Stimulated activated CD4-positive, alpha-beta T cell treated with anti-CD3 and anti-CD28 coated beads, Interleukin-4, amount 100 ng/mL, for 48 hours (primary cell): ENCODE measurements at places on chromosomes 13 and 19.
A peak's percentile ranks its signal among the peaks of the same experiment; 100 is the strongest.

DNA sequence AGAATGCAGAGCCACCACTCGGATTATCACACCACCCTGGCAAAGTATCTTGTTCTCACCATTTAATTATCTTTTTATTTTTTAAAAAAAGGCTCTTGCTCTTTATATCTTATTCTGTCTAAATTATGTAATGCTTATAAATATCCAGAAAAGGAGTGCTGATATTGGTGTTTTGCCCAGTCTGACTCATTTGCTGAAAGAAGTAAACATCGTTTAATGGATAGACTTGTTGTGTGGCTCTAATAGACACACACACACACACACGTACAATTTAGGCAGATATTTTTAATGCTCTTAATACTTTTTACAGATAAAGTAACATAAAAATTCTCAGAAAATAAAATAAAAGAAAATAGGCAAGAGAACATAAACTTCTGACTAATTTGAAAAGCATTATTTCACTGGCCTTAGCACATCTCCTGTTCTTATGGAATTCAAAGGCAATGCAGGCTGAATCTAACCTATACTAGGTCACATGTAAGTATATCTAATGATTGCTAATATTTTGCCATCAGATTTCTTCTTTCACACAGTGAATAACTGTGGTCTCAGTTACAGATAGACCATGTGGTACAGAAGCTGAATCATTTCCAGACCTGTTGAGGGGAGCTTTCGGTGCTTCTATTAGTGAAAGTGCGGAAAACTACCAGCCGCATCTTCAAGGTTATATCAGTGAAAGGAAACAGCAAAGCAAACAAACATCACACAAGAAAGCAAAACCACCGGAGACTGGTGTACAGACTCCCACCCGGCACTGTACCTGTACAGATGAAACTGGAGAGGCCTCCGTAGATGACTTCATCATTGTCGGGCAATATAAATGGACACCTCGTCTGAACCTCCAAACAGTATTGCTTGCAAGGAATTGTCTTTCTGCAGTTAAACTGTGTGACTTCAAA, 642.1 kb upstream of the ARGLU1 start:
- no peak for DNase-seq

GRCh38 chr19:50873056-50873455, at the start of gene KLK2:
KLK2 (plus strand) TSS chr19:50873439; CDS start chr19:50873474, 35 bp downstream.
- DNase-seq = no peak

GRCh38 chr13:107339209-107339608, 771.3 kb upstream of the ARGLU1 start:
- no peak for DNase-seq

- DNase-seq = peak; percentile 89
Observed at GRCh38 chr19:40598121-40598917, 2.9 kb upstream of the LTBP4 start.

DNA sequence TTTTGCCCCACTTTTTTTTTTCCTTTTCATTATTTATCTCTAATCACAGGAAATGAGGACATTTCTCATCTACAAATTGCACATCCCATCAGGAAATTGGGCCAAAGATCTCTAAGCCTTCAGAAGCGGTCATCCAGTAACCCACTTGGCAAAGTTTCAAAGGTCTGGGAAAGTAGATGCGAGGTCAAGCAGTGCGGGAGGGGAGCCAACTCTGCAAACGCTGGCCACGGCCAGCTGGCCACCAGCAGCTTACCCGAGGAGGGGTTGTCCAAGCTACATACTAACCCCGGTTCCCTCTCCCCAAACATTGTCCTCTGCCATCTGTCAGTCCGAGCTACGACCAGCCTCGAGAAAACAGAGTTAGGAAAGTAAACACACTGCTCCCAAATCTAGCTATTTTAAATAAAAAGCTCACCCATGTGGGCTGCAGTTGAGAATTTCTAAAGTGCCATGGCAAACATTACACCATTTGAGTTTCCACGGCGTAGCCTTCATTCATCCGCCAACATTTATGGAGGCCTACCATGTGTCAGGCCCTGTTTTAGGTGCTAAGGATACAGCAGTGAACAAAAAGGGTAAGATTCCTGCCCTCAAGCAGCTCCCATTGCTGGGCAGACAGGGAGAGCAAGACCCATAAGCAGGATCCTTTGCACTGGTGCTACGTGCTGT, 11.5 kb downstream of the FFAR2 start:
- DNase-seq = no peak

GRCh38 chr13:113843063-113843654, 20.7 kb downstream of the GAS6 start:
- DNase-seq = no peak

- no peak for DNase-seq
Observed at GRCh38 chr13:37666036-37666435, 67.5 kb upstream of the POSTN start.

- DNase-seq = no peak
Observed at GRCh38 chr13:72405441-72405840, 322.0 kb downstream of the MZT1 start.

- DNase-seq = no peak
Observed at GRCh38 chr13:58087566-58087965, 456.0 kb downstream of the PCDH17 start.

- no peak for DNase-seq
Observed at GRCh38 chr13:104967836-104968630, 1567.4 kb downstream of the EFNB2 start.

- DNase-seq = no peak
Observed at GRCh38 chr19:48433337-48433736, 12.4 kb upstream of the GRWD1 start.

DNA sequence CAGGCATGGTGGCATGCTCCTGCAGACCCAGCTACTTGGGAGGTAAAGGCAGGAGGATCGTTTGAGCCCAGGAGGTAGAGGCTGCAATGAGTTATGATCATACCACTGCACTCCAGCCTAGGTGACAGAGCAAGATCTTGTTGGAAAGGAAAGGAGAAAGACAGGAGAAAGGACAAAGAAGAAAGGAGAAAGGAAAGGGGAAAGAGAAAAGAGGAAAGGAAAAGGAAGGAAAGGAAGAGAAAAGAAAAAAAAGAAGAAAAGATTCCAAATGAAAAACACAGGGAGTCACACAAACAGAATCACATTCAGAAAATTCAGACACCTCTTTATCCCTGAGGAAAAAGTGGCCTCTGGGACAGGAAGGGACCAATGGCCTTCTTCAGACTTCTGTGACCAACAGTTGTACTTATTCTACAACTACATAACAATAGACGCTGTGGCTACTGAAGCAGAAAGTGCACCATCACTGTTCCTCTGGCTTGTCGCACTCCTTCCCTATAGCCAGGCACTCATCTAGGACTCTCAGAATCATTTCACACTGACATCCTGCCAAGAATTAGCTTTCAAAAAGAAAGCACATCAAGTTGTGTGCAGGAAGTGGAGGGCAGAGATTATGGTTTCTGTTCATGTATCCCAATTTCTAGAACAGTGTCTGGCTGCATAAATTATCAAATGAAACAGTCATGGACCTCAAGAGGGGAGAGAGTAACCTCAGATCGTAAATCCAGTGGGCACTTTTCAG, 5.9 kb downstream of the MTMR6 start:
- no peak for DNase-seq

DNA sequence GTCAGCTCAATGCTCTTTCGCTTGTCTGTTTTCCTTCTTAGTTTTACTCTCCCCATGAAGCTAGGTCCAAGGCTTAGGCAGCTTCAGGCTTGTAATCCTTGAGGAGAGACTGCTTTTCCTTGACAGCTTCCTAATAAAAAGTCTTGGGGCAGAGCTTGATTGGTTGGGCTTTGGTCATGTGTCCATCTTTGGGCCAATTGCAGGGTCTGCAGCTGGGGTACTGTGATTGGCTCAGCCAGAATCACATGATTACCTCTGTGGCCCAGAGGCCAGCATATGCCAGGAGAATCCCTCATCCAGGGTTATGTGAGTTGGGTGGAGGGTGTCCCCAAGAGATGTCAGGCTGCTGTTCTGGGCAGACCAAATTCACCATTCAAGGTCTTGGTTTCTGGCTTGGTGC, 8.1 kb downstream of the KLK1 start:
- DNase-seq = no peak

DNA sequence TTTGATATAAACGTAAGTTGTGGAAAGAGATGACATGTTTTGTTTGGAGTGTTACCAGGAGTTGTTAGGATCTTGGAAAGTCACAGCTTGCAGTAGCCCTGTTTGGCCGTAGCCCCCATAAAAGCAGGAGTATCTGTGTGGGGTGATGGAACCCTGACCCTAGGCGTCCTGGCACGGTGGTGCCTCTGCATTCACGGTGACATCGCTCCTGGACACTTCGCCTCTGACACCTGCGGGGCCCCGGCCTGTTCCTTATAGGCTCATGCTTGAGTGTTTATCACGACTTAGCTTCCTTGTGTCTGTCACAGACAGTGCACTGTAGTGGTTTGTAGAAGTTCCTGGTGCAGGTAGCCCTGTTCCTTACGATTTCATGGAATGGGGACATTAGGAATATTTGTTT, 74.2 kb downstream of the ATP11A start:
- DNase-seq = no peak

DNA sequence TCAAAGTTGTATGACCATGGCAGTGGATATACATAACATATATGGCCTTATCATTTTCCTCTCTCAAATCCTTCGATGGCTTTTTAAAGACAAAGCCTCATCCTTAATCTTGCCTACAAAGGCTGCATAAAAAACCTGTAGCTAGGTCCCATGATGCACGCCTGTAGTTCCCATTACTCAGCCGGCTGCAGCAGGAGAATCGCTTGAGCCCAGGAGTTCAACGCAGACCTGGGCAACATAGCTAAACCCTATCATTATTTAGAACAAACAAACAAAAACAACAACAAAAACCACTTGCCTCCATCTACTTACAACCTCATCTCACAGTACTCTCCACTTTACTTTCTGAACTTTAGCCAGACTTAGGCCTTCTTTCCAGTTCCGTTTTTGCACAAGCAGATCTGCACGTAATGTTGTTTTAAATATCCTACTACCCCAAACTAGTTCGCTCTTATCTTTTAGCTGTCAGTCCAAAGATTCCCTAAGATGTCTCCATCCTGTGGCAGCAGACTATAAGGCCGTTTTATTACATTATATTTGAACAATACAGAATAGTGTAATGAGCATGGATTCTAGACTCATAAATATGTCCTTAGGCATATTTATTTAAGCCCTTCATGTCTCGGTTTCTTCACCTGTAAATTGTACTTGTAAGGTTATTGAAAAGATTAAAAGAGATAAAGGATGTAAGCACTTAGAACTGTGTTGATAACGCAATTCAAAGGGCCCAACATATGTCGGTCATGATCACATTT, 969 bp upstream of the POMP start:
- DNase-seq = no peak

- no peak for DNase-seq
Observed at GRCh38 chr13:97258801-97259200, 36.7 kb downstream of the MBNL2 start.

- no peak for DNase-seq
Observed at GRCh38 chr13:97116754-97117153, 105.4 kb upstream of the MBNL2 start.

DNA sequence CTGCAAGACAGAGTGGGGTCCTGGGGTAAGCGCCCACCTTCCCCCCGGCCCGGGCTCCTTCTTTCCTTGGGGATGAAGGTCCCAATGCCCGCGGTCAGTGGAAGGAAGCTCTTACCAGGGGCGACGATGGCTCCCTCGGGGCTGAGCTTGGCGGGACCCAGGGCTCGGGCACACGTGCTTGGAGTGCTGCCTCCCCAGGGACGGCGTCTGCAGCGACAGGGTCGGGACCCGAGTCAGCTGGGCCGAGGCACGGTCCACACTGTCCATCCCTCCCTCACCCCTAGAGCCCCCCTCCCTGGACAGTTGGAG, 3.5 kb downstream of the JSRP1 start:
- DNase-seq = no peak
